ENCODE measurements at places on chromosomes 12 and 14.

- DNase-seq = no peak
These were observed 57.9 kb downstream of the SLC38A1 start for GRCh38 chr12:46210873-46211439.

GRCh38 chr12:118237908-118238307 lies 102.0 kb downstream of the PEBP1 start:
- DNase-seq = no peak

DNA sequence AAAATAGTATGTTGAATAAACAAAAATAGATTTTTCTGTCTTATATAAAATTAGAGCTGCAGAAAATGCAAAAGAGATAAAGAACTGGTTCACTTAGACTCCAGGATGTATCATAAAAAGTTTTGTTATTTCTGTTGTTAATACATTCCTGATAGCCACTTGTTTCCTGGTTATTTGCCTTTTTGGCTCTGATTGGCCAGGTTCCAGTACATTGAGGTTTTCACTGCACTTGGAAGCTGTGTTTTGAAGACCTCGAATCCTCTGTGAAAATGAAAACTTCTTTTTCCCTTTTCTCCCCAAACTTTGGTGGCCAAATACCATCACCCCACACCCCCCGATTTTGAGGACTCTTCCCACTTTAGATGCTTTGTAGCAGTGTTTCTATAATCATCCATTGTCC lies 525.3 kb downstream of the MED13L start:
- no peak for DNase-seq

- DNase-seq = no peak
These were observed 22.1 kb downstream of the RASSF9 start for GRCh38 chr12:85814071-85814470.

DNA sequence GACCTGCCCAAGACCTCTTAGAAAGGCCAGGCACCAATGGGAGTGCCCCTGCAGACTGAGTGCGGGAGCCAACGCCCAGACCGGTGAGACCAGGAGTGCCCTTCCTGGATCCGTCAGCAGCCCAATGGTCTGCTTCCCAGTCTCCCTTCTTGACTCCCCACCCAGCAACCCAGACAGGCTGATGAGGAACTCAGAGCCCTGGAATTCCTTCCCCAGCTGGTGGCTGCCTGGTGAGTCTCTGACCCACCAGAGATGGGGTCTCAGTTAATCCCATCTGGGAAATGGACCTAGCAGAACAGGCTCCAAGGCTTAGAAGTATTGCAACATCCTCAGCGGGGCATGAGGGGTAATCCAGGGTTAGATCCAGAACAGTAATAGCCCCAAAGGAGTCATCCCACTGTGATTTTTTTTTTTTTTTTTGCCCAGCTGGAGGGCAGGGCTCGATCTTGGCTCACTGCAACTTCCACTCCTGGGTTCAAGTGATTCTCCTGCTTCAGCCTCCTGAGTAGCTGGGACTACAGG lies 1.5 kb upstream of the RASAL1 start:
- DNase-seq = no peak

- no peak for DNase-seq
These were observed 28.6 kb upstream of the C12orf42 start for GRCh38 chr12:103524238-103524875.

- no peak for DNase-seq
These were observed 33.9 kb downstream of the CCDC177 start for GRCh38 chr14:69540654-69541335.

- DNase-seq = no peak
These were observed 34.0 kb downstream of the EGLN3 start for GRCh38 chr14:33916663-33917565.

GRCh38 chr14:91417983-91418386 lies 365 bp upstream of the CCDC88C start:
- no peak for DNase-seq

DNA sequence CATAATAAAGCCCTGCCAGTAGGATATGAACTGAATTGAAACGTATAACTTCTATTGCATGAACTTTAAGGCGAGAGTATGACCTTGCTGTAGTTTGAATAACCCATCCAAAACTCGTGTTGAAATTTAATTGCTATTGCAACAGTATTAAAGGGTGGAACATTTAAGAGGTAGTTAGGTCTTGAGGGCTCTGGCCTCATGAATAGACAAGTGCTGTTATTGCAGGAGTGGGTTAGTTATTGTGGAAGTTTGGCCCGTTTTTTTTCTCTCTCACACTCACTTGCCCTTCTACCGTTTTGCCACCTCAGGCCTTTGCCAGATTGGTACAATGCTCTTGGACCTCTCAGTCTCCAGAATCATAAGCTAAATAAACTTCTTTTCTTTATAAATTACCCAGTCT lies 473.7 kb upstream of the SYT1 start:
- no peak for DNase-seq

GRCh38 chr14:104545151-104545941 lies 34.2 kb upstream of the C14orf180 start:
- peak; percentile 65 for DNase-seq

- no peak for DNase-seq
These were observed 539.3 kb upstream of the TBX3 start for GRCh38 chr12:115223322-115223721.

- DNase-seq = no peak
These were observed 42.0 kb downstream of the GPHB5 start for GRCh38 chr14:63276492-63277342.

- no peak for DNase-seq
These were observed 27.7 kb downstream of the FUT8 start for GRCh38 chr14:65440230-65440629.

DNA sequence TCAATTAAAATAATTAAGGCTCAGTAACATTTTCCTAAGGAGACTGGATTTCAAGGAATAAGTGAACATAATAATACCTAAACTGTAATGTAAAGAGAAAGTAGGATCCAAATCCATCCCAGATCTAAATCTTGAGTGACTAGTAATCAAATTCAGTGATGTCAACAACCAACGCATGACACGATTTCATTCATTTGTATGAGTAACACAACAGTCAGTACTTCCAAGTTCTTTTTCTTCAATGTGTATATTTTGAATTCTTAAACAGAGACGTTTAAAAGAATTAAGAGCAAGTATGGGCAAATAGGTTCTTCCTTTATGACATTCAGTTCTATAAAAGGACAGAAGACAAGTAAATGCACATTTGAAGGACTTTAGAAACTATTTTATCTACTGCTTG lies 104.3 kb upstream of the CNTN1 start:
- no peak for DNase-seq

DNA sequence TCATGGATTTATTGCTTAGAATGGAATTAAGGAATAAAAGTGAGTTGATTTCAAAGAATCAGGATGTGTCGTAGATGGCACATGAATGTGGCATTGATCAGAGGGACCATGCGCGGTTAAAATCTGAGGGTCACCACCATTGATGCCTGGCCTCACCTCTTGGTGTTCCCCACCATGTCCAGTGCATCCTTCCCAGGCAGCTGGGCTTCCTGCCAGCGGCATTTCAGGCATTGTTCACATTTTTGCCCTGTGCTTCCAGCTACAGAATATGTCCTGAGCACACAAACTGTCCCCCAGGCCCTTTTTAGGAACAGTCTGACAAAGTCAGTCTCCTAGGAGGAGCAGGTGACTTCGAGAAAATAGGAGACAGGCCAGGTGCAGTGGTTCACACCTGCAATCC lies 42.0 kb upstream of the TSPAN9 start:
- DNase-seq = no peak

DNA sequence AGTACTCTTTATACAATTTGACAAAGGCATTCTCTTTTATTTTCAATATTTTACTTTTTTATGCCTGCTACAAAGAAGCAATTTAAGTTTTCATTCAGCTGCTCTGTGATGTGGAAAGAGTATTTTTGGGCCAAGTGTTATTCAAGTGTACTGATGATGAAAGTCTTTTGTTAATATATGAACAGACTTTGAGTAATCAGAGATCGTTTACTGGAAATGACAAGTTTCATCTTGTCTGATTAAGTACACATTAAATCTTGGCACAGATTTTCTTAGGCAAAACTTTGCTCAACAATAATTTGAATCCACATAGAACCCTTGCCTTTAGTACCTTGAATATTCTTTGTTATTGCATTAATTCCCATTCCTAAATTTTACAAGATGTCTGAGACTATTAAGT lies 13.3 kb upstream of the PZP start:
- no peak for DNase-seq
